ENCODE measurements at places on chromosomes 7 and 10. TPM values are rescaled to one million over a fixed set of nuclear protein-coding genes. Genes with fewer than 3 reads are reported as not detected.

Gene LRRC72
- total RNA-seq = not detected

Gene ARPC1B
- total RNA-seq = 354 TPM

Gene TLX1
- total RNA-seq = not detected

Gene C7orf33
- total RNA-seq = not detected

Gene ABCC2
- total RNA-seq = 1.1 TPM

Gene VSTM4
- total RNA-seq = not detected

Gene TMEM270
- total RNA-seq = not detected

Gene UCMA
- not detected for total RNA-seq

Gene ADIRF
- total RNA-seq = not detected

Gene LMOD2
- not detected for total RNA-seq

Gene PGAM2
- 0.25 TPM for total RNA-seq

Gene ITGA8
- not detected for total RNA-seq

Gene TDRD1
- 0.55 TPM for total RNA-seq

Gene TUBAL3
- not detected for total RNA-seq

Gene HTR5A
- total RNA-seq = not detected

Gene ICA1
- 2.6 TPM for total RNA-seq

Gene NUTM2E
- total RNA-seq = 0.20 TPM

Gene CPXM2
- total RNA-seq = not detected

Gene MRM2
- total RNA-seq = 23.6 TPM

Gene PAPOLB
- total RNA-seq = not detected

Gene SLC18A3
- total RNA-seq = not detected

Gene GJC3
- not detected for total RNA-seq

Gene ANKRD61
- total RNA-seq = not detected

Gene CDK6
- 110 TPM for total RNA-seq

Gene SLC26A5
- not detected for total RNA-seq

Gene CALCR
- not detected for total RNA-seq

Gene MKRN1
- total RNA-seq = 107 TPM

Gene KCNIP2
- 4.5 TPM for total RNA-seq

Gene SERPINE1
- total RNA-seq = 0.18 TPM

Gene ATOH7
- total RNA-seq = not detected

Gene ZNF804B
- not detected for total RNA-seq

Gene NAT16
- total RNA-seq = not detected

Gene TMEM184A
- total RNA-seq = not detected

Gene BHLHA15
- 0.40 TPM for total RNA-seq

Gene NPSR1
- not detected for total RNA-seq

Gene SLC29A4
- 0.48 TPM for total RNA-seq
